ENCODE measurements at places on chromosomes 2 and 18.
A peak's percentile ranks its signal among the peaks of the same experiment; 100 is the strongest.

- DNase-seq, result no peak
Measured at GRCh38 chr2:218623366-218623705, 15.6 kb downstream of the PLCD4 start.

DNA sequence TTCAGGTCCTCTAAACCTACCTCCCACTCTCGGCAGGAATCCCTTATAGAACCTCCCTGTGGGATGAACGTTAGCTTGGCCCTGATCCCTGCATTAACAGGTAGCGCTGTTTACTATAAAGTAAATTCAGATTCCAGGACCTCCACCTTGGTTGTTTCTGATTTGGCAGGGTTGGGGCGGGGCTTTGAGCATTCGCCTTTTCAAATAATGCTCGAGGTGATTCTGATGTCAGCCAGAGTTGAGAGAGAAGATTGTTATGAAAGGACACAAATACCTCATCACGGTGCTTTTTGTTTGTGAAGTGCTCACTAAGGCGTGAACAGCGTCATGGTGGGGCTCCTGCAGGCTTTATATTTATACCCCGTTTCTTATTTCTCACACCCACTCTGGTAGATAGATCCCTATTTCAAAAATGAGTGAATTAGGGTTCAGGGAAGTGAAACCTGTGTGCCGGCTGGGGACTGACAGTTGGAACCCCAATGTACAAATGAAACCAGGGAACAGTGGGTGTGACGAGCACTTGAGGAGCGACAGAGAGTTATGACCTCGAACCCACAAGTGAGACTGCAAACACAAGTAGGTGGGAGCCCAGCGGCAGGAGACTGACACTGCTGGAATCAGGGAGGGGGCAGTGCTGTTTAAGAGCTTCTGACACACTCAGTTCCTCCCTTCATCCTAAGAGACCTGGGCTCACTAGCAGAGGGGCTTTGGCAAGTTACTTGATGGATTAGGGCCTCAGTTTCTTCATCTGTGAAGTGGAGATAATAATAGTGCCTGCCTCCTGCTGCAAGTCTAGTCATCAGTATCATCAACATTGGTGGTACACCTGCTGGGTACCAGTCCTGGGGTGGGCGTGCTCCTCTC, 14.2 kb upstream of the CXCR4 start:
- peak; percentile 76 for DNase-seq

- DNase-seq, result no peak
Measured at GRCh38 chr2:160226367-160226766, 26.3 kb upstream of the ITGB6 start.

GRCh38 chr2:35199298-35199697, 1156.3 kb upstream of the CRIM1 start:
- DNase-seq, result no peak

DNA sequence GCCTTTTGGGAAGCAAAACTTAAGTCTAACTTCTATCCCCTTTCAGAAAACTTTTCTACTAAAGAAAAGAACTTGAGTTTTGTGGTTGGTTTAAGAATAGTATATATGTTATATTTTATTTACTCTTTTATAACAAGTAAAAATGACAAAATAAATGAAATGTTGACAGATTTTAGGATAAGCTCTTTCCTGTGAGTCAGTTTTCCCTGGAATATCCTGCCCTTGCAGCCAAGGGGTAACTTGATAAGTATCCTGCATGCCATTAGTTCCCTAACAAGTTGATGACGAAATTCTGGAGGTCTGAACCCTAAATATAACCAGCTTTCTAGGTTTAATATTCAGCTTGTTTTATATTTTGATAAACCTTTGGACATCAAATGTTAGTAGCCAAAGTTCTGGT, 7.3 kb upstream of the HTR2B start:
- no peak for DNase-seq

DNA sequence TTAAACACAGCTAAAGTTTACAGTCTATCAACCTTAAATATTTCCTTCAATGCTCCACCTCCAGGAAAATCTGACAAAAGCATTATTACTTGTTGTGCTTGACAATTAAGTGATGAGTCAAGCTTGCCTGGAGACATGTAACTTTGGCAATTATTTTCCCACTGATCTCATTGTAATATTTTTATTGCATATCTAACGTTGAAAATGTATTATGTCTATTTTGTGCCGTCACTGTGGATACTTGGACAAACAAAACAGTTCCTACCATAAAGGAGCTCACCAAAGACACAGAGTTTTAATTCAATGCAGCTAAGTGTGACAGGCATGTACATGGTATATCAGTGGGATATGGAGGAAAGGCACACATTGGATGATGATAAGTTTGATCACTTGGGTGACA, 24.7 kb downstream of the RNF103 start:
- no peak for DNase-seq

DNA sequence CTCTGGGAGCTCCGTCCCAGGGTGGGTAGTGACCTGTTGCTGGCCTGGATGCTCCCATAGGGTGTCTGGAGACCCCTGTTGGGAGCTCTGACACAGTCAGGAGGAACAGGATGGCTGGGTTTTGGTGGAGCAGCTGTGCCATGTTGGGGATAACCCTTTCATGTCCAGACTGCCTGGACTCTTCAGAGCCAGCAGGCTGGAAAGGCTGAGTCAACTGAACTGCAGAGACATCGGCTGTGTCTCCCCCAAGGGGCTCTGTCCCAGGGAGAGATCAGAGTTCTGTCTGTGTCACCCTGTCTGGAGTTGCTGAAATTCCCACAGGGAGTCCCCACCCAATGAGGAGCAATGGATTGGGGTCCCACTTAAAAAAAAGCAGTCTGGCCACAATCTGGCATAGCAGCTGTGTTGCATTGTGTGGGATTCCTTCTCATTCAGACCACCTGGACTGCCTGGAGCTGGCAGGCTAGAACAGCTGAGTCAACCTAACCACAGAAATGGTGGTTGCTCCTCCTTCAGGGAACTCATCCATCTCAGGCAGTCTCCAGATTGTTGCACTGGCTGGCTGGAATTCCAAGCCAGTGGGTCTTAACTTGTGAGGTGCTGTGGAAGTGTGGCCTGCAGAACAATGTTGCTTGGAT, 37.2 kb downstream of the AGPS start:
- no peak for DNase-seq

GRCh38 chr2:100105678-100106054, 36.7 kb downstream of the AFF3 start:
- DNase-seq, result no peak

- no peak for DNase-seq
Measured at GRCh38 chr2:127048969-127049897, 57.7 kb downstream of the BIN1 start.

GRCh38 chr2:115560666-115561065, 1118.2 kb downstream of the DPP10 start:
- DNase-seq, result no peak

GRCh38 chr2:185583058-185583816, 155.4 kb upstream of the FSIP2 start:
- DNase-seq, result no peak

- DNase-seq, result no peak
Measured at GRCh38 chr2:174914853-174915760, 90.1 kb downstream of the CHN1 start.

GRCh38 chr2:117137371-117137770, 677.1 kb upstream of the DDX18 start:
- DNase-seq, result no peak

DNA sequence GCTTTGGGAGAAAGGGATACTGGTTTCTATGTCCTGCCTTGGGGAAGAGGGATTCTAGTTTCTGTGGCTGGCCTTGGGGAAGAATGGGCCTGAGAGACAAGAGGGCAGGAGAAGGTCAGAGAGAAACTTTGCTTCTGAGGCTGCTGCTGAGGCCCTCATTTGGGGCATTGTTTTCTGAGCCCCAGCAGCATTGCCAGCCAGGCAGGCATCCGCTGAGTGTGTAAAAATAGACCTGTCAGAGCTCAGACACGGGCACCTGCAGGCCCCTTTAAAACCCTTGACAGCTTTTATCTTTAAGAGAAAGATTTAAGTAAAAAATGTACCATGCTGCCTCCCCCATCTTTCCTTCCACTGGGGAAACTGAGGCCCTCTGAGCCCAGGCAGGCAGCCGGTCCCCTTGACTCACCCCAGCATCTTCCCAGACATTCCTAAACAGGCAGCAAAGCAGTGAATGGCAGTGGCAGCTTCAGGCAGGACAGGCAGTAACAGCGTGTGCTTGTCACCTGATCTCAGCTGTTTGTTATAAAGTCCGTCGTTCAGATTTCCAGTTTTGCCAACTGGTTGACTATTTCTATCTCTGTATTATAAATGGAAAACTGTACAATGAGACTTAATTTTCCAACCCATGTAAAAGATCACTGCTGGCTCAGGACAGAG, 27.6 kb downstream of the MLPH start:
- no peak for DNase-seq

DNA sequence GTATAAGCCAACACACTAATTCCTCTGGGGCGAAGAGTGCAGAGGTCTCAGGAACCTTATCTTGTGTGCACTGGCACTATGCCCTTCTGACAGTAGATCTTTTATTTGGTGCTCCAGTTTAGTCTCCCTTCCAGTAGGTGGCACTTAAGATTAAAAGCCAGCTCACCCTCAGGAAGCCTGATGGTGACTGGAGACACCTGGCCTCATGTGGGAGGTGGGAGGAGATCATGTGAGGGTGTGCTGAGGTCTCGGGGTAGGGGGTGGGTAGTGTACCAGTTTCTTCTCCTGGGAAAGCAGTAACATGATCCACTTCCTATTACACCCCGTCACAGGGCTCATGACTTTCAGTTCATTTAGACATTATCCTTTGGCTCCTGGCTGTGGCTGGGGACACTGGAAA, 654.9 kb downstream of the ADCYAP1 start:
- DNase-seq, result no peak

GRCh38 chr18:64097497-64097896, 51.4 kb downstream of the LINC00305 start:
- no peak for DNase-seq

GRCh38 chr2:61353909-61354308, 117.0 kb downstream of the USP34 start:
- DNase-seq, result no peak

- DNase-seq, result no peak
Measured at GRCh38 chr2:55054106-55054875, 4.0 kb upstream of the RTN4 start.

- no peak for DNase-seq
Measured at GRCh38 chr2:118523761-118524160, 323.7 kb downstream of the EN1 start.

- DNase-seq, result no peak
Measured at GRCh38 chr2:225165052-225165451, 122.8 kb upstream of the DOCK10 start.

- no peak for DNase-seq
Measured at GRCh38 chr2:69514819-69515218, 77.6 kb upstream of the NFU1 start.

- no peak for DNase-seq
Measured at GRCh38 chr2:67955748-67956603, 106.8 kb downstream of the C1D start.

DNA sequence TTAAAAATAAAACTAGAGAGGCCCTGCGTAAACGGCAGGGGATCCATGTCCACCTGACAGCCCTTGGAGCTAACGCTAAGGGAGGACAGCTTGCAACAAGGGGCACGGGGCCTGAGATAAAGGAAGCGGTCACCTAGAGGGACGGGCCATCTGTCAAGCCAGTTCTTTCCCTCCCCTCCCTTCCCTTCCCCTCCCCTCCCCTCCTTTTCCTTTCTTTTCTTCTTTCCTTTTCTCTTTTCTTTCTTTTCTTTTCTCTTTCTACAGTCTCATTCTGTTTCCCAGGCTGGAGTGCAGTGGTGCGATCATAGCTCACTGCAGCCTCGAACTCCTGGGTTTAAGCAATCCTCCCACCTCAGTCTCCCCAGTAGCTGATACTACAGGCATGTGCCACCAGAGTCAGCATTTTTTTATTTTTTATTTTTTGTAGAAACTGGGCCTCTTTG, 34.5 kb upstream of the CTAGE1 start:
- no peak for DNase-seq

GRCh38 chr2:168854651-168855050, 35.6 kb downstream of the SPC25 start:
- DNase-seq, result no peak

DNA sequence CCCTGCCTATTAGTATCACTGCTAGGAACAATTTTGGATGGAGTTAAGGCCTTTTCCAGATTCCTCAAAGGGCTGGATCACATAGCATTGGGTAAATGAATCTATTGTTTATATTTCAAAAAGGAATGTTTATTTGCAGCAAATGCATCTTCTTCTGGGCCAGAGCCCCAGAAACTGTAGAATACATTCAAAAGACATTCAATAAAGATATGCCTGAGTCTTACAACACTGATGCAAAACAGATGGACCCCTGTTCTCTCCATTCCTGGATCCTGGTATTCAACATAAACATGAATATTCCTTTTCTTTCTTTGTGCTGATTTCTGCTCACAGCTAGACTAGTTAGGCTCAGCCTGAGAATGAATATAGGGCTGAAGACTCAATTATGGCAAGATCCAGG, 227.2 kb upstream of the KLHL29 start:
- no peak for DNase-seq

- DNase-seq, result no peak
Measured at GRCh38 chr2:212299333-212299732, 239.3 kb downstream of the ERBB4 start.

GRCh38 chr2:5409898-5410381, 282.2 kb upstream of the SOX11 start:
- no peak for DNase-seq

- DNase-seq, result no peak
Measured at GRCh38 chr2:234490271-234491091, 6.4 kb downstream of the ARL4C start.

DNA sequence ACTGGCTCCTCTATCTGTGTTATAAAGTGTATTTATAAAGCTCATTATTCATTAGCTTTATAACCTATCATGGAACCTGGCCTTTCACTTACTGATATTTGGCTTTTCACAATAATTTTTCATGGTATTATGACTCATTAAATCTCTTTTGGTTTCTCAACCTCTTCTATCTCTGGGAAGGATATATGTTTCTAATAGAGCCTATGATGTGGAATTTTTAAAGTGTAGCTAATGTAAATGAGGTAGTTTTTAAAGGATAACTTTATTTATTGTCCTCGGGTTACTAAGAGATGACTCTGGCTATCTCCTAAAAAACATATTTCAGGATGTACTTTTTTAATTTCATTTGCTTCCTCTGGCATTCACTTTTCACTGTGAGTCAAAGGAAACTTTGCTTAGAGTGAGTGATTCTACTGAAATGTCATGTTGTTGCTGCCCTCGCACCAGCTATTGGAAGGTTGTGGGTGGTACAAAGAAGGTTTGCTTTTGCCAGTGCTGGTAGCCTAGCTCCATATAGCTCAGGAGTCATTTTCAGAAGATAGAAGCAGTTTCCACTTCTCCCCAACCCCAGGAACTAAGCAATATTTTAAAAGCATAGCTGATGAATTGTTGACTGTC, 85.2 kb upstream of the RPE start:
- DNase-seq, result no peak

DNA sequence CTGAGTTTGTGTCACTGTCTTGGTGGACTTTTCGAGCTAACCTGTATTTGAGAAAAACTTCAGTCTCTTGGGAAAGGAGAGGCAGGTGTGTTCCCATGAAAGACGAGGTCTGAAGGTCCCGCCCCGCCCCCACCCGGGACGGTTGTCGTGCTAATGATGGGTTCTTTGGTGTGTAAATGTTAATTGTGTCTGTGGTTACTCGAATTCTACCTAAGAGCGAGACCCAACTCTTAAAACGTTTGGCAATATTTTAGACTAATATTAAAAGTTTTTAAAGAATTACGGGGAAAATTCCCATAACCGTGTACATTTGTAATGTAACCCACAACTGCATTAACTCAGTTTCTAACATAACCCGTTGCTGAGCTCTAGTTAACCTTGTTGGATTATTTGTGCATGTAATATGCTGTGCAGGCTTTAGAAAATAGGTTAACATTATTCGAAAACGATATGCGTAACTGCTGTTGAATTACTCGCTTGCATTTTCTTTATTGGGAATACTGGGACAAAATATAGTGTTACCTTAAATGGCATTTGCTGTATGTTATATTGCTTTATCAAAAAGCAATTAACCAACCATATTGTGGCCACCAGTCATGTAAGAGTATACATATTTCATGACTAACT, 833 bp downstream of the EPB41L5 start:
- DNase-seq, result no peak
